ENCODE measurements at places on chromosomes 4 and X.

GRCh38 chr4:121898150-121898549 lies 27.9 kb upstream of the BBS7 start:
- no peak for DNase-seq

DNA sequence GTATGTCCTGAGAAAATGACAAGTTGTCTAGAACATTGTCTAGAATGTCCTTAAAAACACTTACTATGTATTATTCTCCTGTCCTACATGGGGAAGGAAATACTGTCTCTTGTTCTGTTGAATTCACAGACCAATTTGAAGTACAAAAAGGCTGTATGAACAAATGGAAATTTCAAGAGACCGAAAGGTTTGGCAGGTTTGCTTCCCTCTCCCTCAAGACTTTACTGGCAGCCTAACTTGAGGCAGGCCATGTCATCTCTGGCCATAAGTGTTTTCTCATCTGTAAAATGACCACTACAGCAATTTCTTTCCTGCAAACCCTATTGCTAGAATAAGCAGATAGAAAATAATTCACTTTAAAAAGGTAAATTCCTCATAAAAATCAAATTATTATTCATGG lies 191.2 kb upstream of the BMP3 start:
- no peak for DNase-seq

- no peak for DNase-seq
Observed at GRCh38 chrX:10474913-10475568, 145.3 kb downstream of the MID1 start.

DNA sequence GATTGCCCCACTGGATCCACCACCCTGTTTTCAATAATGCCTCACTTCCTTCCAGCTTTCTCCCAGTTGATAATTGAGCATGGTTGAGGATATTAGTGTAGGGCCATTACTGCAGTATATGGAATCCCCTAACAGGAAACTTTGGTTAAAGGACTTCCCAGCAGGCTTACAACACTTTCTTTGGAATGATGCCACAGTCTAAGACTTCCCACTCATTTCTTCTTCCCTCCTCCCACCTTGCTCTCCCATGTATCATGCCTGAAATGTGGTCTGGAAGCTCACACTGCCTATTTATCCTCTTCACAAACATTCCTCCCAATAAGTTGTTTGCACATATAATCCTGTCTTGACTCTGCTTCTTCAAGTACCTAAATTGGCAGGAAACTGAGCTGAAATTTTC lies 863.3 kb downstream of the CENPC start:
- DNase-seq: peak; percentile 6

GRCh38 chr4:47313384-47313783 lies 150.1 kb downstream of the COMMD8 start:
- no peak for DNase-seq

GRCh38 chr4:39466747-39467146 lies 7.9 kb downstream of the LIAS start:
- DNase-seq: peak; percentile 78

DNA sequence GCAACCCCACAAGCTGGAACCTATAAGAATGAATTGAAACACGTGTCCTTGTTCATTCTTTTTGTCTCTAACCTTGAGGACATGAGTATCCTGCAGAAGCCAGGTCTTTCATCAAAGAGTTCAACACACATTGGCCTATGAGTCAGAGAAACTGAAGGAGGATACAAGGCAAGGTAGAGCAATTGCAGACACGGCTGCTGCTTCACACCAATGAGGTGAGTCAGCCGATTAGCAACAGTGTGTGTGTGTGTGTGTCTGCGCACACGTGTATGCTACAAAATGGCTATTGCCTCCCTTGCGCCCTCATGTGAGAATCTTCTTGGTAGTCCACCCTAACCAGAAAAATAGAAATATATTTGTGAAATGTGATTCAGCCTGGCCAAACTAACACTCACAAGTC lies 1477.7 kb upstream of the IGFBP7 start:
- DNase-seq: no peak

DNA sequence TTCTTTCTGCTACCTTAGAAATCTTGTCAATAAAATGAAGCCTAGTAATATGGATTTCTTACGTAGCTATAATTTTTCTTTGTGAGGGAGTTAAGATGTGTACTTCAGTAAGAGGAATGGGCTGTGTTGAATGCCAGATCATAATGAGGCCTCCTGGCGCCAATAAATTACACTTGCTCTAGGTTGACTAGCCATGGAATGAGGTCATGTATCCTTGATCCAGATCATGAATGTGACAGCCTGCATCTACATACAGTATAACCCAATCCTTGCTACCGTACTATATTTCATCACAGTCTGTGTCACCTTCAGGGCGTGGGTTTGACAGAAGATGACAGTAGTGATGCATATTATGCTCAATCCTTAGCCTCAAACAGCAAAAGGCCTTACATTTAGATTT lies 36.2 kb downstream of the NHS start:
- no peak for DNase-seq

DNA sequence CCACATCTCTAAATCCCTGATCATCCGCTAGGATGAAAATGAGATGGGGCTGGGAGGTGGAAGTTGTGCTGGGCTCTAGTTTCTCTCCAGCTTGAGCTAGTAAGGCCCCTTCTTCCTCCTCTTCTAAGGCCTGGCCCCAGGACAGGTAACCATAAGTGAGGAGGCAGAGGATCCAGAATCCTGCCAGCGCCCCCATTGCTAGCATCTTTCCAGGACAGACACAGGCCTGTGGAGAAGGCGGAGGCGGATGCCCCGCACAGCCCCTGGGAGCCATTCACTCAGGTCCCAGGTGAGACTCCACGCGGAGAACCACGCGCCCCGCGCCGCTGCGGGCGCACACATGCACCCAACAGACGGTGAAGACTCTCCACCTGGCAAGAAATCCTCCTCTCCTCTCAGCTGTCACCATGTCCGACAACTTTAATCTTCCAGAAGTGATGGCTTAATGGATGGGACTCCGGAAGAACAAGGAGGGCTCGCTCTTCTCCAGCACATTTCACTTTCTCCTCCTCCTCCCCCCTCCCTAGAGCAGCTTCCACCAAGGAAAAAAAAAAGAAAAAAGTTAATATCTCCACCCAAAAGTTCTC lies 793 bp downstream of the ARSJ start:
- DNase-seq: peak; percentile 21

GRCh38 chr4:58225460-58225859 lies 1115.3 kb upstream of the IGFBP7 start:
- no peak for DNase-seq

- peak; percentile 7 for DNase-seq
Observed at GRCh38 chr4:114180481-114180880, 201.0 kb upstream of the ARSJ start.

DNA sequence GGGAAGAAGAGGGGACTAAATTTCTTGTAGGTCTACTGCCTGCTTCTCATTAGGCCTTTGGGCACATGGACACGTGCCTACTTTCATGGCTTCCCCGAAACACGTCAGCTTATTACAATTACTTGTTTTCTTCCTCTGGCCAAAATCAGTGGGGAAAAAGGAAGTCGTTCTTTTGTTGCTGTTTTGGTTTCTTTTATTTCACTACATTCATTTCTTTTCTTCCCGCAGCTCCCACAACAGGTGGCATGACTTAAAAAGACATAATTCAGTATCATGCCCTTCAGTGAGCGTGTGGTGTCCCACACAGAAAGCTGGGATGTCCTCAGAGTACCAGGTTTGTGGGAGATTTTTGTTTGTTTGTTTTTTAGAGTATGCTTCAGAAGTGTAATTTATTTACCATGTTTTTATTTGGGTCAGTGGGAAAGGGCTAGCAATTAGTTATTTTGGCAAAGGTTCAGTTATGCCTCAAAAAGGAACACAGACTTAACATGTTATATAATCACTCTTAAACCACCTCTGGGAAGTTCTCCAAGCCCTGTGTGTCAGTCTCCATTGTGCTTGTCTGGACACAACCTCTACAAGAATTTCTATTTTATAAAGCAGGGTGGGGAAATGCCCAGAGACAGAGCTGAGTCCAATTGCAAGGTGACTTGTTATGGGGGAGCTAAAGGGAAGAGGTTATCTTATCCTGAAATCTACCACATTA lies 44.2 kb upstream of the SPRY1 start:
- DNase-seq: no peak

DNA sequence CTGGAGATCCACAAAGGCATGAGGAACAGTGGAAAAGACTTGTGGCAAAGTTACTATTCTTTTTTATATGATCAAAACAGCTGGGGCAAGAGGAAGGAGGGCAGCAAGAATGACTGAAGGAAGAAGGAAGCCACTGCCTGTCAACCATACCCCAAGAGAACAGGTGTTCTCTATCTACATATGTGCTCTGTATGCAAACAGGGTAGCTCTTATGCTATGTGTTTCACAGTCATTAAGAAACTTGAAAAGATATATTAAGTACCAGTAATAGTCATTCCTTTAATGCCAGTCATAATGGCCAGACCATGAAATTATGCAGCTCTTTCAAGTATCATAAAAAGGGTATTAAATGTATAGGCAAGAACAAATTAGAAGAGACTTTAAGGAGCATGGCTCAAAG lies 363.9 kb downstream of the KLHL13 start:
- DNase-seq: no peak

DNA sequence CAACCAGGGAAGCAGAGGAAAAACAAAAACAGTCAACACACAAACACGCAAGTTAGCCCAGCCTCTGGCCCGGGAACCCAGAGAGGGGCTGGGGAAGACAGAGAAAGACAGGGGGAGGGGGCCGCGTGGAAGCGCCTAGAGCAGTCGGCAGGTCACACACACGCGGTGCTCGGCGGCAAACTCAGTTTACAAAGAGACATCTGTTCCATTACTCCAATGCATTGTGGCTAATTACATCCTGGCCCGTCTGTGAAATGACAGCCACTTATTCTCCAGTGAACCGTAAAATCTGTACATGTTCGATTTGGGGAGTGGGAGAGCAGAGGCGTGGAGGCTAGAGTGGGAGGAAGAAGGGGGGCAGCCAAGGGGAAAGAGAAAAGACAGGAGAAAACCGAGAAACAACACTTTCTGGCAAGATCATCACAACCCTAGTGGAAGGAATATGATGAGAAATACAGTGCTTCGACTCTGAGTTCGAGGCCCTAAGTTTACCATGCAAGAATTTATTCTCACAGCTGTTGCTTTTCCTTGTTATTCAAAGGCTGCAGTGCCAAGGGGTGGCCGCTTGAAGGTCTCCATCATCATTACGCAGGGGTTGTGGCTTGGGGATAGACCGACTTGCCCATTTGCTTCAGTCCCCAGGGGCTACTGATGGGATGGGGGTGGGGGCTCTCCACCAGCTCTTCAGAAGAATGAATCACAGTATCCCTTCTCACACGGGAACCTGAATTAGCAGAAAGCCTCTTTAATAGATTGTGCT lies 167.7 kb downstream of the MGST2 start:
- DNase-seq: no peak

GRCh38 chr4:48546336-48546735 lies 56.3 kb downstream of the ZAR1 start:
- peak; percentile 42 for DNase-seq

DNA sequence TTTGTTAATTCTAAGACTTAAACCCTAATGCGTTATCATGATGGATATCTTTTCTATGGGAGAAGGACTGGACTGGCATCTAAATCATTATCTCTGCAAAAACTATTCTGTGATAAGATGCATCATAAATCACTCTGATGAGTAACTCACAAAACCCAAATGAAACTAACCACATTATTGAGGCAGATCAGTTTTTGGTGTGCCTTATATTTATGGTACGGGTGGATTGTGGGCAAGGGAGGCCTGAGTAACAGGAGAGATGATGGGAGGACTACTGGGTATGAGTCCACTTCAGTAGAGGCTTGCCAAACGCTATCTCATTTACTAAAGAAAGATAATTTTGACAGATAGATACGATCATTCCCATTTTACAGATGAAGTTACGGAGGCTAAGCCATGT lies 66.4 kb upstream of the GUCY1A1 start:
- DNase-seq: no peak

- DNase-seq: no peak
Observed at GRCh38 chrX:131955099-131955777, 67.9 kb upstream of the STK26 start.

GRCh38 chr4:99863804-99864203 lies 30.4 kb downstream of the LAMTOR3 start:
- DNase-seq: no peak

DNA sequence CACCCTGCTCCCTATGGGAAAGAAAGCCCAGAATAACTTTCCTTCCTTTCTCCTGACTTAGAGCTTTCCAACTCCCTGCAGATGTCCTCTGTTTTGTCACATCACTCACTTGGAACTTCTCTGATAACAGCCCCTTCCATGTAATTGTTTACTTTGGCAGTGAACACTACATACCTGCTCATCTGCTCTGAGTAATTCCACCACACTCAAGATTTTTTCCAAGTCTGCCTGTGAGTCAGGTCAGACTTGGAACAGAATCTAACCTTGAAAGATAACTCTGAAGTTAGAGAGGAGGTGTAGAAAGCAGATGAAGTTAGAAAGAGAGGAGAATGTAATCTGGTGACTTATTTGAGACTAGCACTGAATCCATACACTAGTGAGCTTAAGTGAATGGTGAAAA lies 7.4 kb downstream of the MAGEB10 start:
- DNase-seq: peak; percentile 4

Measured in A549 (cell line).